ENCODE measurements at places on chromosomes 6 and 20.

DNA sequence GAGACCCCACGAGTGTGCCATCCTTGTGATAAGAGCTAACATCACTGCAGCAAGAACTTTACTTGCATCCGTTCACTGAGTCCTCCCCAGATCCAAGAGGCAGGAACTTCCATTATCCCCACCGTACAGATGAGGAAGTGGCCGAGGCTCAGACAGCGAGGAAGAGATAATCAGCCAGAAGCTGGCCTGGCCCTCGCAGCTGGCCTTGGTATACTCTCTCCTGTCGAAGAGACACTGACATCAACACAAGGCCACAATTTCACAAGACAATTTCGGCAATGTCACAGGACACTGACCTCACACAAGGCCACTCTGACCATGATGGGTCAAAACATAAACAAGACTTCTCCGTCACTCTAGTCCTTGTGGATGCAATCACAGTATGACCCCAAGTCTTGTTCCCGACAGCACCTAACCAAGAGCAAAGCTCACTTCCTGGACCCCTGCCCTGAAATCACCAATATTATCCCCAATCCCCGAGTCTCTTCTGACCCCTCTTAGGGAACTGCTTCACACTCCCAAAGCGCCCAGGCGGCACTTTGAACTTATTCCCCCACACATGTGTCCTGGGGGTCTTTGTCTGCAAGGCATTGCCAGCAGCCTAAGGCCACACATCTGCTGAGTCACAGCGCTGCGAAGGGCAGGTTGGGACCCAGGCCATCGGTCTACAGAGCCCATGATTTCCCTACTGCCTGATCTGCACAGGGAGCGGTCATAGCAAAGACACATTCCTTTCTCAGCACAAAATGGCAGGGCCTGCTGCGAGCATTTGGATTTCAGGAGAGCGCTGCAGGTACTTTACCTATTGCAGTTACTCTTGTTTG, 14.8 kb upstream of the VAPB start:
- DNase-seq = no peak

DNA sequence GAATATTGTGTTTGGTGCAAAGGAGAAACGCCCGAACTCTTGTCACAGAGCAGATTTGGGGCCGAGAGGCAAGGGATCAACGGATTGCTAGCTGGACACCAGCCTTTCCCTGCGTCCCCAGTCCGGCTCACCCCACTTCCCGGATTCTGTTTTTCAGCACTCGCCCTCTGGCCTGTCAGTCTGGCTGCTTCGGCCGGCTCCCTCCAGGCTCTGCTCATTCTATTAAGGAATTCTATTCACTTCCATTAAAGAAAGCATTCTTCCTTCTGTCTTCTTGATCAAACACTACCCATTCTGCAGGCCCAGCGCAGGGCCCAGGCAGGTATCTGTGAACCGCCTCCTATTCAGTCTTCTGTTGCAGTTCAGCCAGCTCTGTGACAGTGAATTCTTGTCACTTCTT, 91.7 kb downstream of the RNF182 start:
- no peak for DNase-seq

- DNase-seq = no peak
Observed at GRCh38 chr6:35358086-35358485, 15.7 kb downstream of the PPARD start.

GRCh38 chr20:48706710-48707365, 121.0 kb downstream of the PREX1 start:
- no peak for DNase-seq

DNA sequence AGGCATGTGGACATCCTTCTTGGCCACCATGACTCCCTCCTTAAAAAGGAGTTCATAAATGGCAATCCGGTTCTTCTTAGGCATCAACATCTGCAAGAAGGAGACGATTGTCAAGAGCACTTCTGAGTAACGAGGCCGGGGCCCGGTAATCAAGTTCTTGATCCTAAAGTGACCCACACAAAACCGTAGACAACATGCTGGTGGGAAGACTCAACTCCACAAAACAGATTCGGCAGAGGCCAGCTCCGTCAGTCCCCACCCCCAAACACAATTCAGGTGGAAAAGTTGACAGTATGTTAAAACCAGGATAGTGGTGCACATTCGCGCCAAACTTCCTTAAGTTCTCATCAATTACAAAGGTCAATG, 754 bp downstream of the RPS10 start:
- no peak for DNase-seq

DNA sequence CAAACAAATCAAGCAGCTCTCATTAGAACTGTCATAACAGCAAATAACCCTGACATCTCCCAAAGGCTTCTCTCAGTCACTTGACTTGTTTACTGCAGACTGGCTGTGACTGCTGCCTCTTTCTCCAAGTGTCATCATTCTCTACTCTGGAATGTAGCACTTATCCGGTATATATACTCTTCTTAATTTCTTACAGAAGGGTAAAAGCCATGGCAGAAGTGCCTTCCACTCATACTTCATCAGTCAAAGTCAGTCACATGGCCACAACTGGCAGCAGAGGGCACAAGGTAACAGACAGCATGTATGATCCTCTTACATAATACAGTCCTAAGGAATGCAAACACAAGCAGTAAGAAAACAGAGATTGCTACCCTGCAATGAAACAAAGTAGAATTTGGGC, 9.3 kb downstream of the NAPB start:
- no peak for DNase-seq

GRCh38 chr6:33383427-33384185, 8.0 kb upstream of the KIFC1 start:
- no peak for DNase-seq

DNA sequence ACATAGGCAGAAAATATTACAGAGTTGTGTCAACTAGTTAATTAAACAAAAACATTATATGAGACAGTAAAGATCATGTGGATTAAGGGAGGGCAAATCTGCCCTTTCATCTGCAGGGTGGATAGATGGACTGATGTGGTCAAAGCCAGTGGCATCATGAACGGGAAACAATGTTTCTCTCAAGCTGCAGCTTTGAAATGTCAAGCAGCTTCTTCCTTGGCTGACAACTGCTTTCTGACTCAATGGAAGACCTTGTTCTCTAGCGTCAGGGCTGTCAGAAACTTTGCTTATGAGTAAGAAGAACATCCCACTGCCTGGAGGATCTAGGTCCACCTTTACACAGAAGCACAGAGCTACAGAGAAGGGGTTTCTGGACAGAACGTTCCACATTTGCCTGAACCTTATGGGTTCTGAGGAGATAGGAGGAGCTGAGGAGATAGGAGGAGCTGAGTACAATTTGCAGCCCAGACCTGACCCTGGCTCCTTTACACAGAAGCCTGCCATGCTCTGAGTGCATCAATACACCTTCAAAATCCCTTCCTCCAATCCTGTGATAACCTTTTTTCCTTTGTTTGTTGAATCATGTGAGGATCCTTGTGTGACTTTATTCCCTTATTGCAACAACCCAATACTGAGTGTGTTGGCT, 6.1 kb downstream of the CST5 start:
- no peak for DNase-seq

DNA sequence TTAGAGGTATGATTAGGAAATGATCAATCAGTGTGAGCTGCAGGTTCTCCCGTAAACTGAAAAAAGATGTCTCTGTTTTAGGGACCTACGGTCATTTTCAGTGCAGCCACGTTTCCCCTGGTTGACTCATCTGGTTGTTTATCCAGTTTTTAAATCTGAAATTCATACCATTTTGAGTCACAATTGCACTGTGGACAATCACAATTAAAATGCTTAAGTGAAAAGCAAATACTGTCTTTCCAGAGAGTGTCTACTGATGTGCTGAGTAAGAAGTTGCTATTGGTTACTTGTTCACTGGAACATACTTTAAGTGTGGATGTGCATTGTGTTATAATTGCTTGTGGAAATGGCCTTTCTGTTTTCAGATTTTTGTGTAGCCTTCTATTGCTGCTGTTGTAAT, 305.1 kb upstream of the SASH1 start:
- DNase-seq = no peak

DNA sequence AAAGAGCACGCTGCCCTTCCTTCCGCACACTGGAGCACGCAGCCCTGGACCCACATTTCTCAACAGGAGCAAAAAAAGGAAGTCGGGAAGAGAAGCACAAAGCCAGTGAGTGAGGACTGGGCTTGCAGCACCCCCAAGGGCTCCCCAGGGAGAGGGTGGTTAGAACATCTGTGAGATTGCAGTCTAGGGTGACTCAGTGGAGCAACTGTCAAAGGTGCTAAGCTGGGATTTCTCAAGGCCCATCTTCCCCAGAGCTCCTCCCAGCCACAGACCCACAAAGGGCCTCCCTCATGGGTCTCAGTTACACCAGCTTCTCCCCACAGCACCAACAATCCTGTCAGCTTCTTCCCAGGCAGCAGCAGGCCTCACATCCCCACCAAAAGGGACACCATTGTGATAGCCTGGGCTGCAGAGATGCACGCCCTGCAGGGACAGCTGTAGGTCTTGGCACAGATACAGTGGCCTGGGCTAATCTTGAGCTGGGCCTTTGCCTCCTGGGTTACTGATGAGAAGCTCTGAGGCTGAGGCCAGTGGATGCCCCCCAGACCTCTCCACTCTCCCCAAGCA, 39.6 kb upstream of the CD93 start:
- no peak for DNase-seq

- DNase-seq = no peak
Observed at GRCh38 chr6:131846023-131846663, 38.3 kb downstream of the ENPP1 start.

DNA sequence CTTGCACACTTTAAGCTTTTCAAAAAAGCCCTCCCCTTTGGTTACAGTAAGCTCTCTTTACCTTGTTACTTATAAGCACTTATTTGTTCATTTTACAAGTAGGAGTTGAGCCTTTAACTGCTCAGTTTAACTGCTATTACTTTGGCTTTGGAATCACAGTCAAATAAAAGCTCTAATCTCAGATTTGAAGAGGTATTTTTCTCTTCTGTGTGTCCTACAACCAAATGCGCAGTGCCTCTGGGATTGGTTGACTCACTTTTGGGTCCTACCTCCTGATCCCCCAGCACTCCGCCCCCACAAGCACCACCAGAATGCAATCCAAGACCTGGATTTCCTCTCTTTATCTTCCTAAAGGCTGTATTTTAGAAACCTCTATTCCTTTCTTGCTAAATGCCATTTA, 2.5 kb downstream of the NCOA7 start:
- no peak for DNase-seq

- DNase-seq = no peak
Observed at GRCh38 chr20:50672400-50673145, 18.8 kb downstream of the RIPOR3 start.
